ENCODE measurements at places on chromosomes 3 and 15.

- no peak for DNase-seq
Measured at GRCh38 chr3:46865031-46865507, 1.8 kb upstream of the MYL3 start.

GRCh38 chr3:52520716-52521487, 12.8 kb downstream of the NT5DC2 start:
- DNase-seq = no peak

DNA sequence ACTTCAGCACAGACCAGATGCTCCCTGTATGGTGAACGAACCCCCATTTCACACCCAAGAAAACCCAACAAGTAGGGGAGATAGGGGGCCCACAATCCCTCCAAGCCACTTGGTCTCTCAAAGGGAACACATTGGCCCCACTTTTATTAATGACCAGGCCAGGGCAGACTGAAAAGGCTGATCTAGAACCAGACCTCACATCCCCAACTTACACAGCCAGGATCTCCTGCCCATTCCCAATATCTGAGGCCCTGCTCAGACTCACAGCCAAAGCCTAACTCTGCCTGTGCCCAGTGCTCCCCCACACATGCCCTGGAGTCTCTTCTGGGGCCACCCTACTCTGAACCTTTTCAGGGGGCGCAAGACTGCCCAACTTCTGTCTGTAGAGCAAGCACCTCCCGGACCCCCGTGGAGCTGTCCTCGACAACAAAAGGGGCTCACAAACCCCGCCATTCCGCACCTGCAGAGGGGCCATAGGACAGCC, 1.8 kb downstream of the PLXNB1 start:
- DNase-seq = no peak

GRCh38 chr3:9934235-9934621, 594 bp downstream of the CRELD1 start:
- DNase-seq = peak; percentile 35

GRCh38 chr15:84697236-84697990, 18.5 kb downstream of the SEC11A start:
- no peak for DNase-seq

DNA sequence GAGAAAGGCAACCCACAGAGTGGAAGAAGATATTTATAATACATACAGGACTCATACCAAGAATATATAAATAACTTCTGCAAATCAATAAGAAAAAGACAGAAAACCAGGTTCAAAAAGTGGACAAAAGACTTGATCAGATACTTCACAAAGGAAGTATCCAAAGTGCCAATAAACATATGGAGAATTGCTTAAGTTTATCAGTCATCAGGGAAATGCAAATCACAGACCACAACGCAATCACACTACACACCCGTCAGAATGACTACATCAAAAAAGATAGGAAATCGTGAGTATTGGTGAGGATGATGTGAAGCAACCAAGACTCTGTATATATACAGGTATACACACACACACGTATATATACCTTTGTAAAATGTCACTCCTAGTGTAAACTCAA, 180.6 kb downstream of the FAM43A start:
- no peak for DNase-seq

DNA sequence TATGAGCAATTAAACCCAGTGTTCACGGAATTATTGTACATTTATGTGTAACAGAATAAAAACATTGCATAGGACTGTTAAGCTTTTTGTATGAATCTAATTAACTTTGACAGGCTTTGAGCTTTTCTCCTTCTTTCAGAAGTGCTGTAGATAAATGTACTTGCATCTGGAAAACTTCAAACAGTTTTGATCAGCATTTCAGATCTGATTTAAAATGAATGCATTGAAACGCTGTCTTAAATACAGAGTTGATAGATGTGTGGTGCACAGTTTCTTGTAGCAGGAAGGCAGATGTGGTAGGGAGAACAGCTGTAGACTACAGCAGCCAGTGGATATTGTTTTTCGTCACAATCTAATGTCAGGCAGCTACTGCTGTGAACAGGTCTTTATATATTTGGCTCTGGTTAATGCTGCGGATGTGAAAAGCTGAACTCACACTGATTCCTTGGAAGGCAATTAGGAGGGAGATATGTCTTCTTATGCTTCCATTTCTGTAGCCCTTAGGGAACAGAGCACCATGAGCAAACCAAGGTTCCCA, 193.8 kb upstream of the GOLIM4 start:
- no peak for DNase-seq

DNA sequence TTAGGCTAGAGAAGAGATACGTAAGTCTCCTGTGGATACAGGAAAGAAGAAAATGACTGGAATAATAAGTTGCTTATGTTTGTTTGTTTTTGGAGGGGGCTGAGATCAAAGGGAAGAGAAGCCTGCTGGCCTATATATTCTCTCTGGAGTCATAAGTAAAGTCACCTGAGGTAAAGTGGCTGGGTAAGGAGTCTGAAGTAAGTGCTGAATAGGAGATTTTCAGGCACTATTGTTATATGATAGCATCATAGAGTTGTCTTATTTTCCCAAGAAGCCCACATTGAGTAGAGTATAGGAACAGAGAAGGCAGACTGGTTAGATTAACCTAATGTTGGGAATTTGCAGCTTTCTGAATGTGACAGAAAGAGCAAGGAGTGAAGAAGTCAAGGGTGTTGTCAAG, 10.7 kb downstream of the TBC1D23 start:
- DNase-seq = no peak

DNA sequence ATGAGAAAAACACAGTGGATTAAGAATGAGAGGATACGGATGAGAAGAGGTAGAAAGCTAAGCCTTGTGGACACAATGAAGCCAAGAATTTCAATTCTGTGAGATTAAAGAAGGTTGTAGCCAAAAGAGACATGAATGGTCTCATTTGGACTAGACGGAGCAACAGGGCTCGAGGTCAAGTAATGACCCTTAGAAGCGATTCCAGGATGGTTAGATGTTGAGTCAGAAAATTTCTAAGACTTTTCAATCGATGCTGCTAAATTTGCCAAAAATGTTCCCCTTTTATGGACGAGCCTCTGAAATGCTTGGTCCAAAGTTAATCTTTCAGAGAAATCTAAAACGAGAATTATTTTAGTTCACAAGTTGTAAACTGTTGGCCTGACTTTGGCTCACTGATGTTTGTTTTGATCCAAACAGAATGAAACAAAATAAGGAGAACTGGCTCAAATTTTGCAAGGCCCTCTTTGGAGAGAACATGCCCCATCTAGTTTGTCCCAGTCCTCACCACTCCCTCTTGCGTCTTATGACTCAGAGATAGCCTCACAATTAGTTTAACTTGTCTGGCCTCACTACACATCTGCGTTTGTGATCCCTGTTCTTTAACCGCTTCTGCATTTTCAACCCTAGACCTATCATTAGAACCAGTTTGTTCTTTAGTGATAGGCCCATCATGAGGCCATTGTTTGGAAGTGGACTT, 235.5 kb downstream of the PDZRN3 start:
- no peak for DNase-seq

GRCh38 chr3:175778994-175779393, 919.9 kb downstream of the NAALADL2 start:
- no peak for DNase-seq

- no peak for DNase-seq
Measured at GRCh38 chr3:146672941-146673340, 67.8 kb upstream of the PLSCR5 start.

DNA sequence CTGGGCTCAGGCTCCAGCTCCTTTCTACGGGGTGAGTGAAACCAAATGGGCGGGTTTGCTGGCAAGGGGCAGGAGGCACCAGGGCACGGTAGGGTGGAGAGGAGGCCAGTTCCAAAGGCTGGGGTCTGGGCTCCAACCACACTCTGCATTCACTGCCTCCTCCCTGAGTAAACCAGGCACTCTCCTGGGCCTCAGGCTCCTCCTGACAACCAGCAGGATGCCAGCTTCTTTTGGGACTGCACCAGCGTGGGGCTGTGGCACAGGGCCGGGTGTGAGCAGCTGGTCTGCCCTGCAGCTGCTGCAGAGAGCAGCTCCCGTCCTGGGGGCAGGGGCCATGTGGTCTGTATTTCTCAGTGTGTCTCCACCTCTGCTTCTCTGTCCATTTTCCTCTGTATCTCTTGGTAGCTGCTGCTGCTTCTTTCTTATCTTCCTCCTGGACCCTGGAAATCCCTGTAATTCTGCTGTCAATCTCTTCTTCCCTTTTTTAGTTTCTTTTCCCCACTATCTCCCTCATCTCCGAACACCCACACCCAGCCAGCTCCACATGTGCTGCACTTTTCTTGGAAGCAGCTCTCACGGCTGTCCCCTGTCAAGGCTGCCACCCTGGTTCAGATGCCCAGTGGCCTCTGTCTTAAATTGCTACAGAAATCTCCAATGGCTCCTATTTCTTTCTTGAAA, 54.9 kb upstream of the TBC1D21 start:
- no peak for DNase-seq

GRCh38 chr3:126347543-126348161, 9.6 kb downstream of the KLF15 start:
- DNase-seq = no peak

- no peak for DNase-seq
Measured at GRCh38 chr15:35693886-35694285, 147.9 kb upstream of the DPH6 start.

- no peak for DNase-seq
Measured at GRCh38 chr3:64207289-64208080, 17.8 kb downstream of the PRICKLE2 start.

DNA sequence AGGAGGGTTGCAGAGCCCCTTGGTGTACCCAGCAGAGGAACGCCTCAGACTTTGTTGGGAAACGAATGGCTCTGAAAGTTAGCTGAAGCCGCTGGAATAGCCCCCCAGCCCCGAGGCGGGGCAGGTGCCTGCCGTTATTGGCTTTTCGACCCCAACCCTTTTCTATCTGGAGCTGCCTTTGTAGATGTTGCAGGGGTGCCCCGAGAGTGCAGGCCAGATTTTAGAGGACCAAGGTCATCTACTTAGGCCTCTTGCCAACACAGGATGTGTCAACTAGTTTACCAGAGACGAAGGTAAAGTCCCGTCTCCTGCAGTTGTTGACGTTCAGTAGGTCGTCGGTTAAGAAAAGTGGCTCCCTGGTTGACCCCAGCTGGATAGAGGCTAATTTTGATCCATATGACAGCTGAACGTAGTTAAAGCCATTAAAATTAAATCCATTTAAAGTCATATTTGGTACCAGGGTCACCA, 579 bp upstream of the UBE3A start:
- DNase-seq = no peak

DNA sequence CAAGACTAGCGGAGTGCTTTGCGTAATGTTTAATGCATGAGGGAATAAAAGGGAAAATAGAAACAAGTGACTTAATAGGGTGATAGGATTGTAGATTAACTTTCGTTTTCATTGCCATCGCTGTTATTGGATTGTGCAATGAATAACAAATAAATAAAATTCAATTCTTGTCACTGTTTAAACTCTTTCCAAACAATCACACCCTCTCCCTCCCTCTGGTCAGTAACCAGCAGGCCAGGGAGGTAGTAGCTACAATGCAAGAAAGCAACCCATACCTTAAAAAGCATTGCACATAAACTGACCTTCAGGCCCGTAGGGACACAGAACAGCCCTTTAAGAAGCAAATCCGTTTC, 705 bp upstream of the TFRC start:
- DNase-seq = no peak

DNA sequence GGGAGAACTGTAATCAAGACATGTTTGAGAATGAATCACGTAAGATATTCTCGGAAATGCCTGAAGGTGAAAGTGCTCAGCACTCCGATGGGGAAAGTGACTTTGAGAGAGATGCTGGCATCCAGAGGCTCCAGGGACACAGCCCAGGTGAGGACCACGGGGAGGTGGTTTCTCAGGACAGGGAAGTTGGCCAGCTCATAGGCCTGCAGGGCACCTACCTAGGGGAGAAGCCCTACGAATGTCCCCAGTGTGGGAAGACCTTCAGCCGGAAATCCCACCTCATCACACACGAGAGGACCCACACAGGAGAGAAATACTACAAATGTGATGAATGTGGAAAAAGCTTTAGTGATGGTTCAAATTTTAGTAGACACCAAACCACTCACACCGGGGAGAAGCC, 19.8 kb downstream of the ZSCAN2 start:
- DNase-seq = no peak

GRCh38 chr3:107250221-107250620, 127.0 kb upstream of the CCDC54 start:
- DNase-seq = no peak

- DNase-seq = no peak
Measured at GRCh38 chr3:69209413-69209812, 87.0 kb upstream of the LMOD3 start.

- DNase-seq = no peak
Measured at GRCh38 chr15:84797212-84797611, 19.9 kb upstream of the ALPK3 start.

- no peak for DNase-seq
Measured at GRCh38 chr15:93500155-93500554, 411.1 kb upstream of the RGMA start.

DNA sequence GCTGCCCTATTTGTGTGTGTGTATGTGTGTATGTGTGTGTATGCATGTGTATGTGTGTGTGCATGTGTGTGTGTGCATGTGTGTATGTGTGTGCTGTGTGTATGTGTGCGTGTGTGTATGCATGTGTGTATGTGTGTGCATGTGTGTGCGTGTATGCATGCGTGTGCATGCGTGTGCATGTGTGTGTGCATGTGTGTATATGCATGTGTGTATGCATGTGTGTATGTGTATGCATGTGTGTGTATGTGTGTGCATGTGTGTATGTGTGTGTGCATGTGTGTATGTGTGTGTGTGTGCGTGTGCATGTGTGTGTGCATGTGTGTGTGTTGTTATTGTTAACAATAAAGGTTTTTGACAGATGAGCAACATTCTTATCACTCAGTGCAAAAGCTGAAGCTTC, 110.8 kb upstream of the HES1 start:
- DNase-seq = no peak

GRCh38 chr3:112813723-112814171, 32.9 kb downstream of the CD200R1L start:
- no peak for DNase-seq

DNA sequence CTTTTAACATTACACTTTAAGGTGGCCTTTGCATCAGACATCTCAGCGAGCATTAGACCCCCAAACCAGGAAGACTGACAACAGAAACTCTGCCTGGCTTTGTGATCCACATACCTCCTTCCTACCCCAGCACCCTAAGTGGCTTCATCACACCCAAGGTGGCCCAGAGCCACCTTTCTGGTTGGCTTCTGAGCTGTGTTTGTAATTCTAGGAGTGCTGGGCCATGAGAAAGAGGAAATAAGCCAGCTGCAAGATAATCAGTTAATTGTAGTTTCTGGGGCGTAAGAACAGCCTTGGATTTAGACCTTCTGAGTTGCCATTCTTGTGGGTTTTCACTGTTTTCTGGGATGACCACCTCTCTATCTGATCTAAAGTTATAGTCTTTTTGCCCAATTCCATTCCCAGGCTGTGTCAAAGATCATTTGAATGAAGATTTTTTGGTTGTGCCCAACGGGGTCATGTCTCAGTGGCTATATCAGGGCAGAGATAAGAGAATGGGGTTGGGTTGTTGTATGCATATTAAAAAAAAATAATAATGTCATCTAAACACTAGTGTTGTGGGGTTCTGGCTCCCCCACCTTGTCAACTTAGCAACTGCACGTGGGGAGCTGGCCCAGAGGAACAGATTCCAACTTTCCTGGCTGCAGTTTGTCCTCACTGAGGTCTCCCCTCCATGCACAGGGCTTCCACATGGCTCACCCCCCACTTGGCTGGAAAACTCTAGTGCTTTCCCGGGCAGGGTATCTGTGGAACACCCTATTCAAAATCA, 234.8 kb upstream of the WNT5A start:
- no peak for DNase-seq

- DNase-seq = no peak
Measured at GRCh38 chr3:108202834-108203233, 19.4 kb downstream of the IFT57 start.

- DNase-seq = no peak
Measured at GRCh38 chr15:100735129-100736053, 133.0 kb downstream of the ASB7 start.

GRCh38 chr3:105348307-105348706, 18.4 kb upstream of the ALCAM start:
- DNase-seq = no peak

Data from effector CD4-positive, alpha-beta T cell (primary cell).